ENCODE measurements at places on chromosomes 6 and 20.

DNA sequence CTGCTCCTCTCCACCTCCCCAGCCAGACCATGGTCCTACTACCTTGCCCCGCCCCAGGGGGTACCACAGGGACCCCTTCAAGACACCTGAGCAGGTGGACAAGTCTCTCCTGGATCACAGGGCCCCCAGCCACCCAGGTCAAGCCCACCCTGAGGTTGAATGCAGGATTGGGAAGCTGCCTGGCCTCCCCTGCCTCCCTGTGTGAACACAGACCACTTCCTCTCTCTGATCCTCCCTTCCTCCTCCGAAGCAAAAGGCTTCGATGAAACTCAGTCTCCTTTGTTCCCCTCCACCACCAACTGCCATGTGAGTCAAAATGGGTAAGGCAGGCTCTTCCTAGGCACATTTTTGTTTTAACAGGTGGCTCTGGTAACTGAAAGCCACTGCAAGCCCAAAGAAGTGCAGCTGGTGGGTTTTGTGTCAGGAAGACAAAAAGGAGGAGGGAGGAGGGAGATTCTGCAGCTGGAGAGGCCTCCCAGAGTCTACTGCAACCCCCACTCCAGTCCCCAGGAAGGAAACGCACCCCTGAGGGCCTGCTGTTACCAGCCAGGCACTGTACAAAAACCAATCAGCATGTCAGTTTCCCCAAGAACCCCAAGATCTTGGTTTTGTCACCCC, 5.4 kb downstream of the ADA start:
- no peak for DNase-seq

GRCh38 chr20:38393259-38393658, 41.9 kb downstream of the SNHG17 start:
- no peak for DNase-seq

DNA sequence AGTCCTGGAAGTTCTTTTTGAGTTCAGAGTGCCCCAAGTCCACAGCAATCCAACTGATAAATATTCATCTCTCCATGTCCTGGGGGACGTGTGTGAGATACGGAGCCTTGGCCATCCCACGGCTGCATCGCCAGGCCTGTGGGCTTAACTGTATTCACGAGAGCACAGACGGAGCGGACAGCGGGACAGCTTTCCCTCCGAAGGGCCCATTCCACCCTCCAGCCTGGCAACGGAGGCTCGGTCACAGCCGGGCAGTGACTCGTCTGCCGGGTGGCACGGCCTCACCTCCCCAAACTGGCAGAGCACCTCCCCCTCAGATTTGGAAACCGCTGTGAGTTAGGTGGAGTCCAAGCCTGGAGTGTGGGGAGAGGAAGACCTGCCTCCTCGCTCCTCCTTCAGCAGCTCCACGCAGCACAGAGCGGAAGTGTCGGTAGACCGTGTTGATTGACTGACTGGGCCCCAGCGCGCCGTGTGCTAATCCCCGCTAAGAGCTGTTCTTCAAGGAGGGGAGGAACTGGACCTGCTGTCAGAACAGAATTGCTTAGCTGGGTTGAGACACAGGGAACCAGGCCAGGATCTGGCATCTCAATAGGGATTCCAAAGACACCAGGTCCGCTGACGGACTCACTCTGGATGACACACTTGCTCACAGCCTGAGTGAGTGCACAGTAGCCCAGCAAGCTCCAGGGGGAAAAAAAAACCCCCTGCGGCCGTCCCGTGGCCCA, 10.9 kb downstream of the FOXF2 start:
- no peak for DNase-seq

GRCh38 chr6:161305860-161306259, 32.0 kb upstream of the AGPAT4 start:
- no peak for DNase-seq

GRCh38 chr6:80003826-80004172, 650 bp upstream of the TTK start:
- no peak for DNase-seq

DNA sequence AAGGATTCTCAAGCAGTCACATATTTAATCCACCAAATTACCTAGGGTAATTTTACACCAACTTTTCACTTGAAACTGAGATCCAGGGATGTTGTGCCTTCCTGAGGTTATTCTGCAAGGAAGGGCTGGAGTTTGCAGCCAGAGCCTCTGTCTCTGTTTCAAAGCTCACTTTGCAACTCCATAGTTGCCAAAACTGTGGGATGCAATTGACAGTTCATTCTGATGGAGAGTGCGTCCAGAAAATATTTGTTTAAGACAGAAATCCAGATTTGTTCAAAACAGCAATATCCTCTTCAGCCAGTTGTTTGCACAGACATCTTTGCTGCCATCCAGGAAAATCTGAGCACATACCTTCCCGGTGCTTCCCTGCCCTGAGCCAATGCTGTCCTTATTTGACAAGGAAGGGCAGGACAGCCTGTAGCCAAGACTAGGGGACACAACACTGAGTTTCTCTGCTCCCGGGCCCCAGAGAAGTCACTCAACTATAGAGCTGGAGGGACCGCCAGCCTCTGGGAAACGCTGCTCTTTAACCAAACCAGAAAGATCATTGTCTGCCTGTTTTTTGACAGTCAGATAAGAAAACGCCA, 297.4 kb downstream of the HIVEP2 start:
- DNase-seq = no peak

GRCh38 chr20:61932199-61932592, 133.5 kb downstream of the TAF4 start:
- no peak for DNase-seq

- peak; percentile 61 for DNase-seq
These were observed 2.5 kb upstream of the TFAP2B start for GRCh38 chr6:50816115-50816675.

- peak; percentile 41 for DNase-seq
These were observed 64.7 kb downstream of the TRAM2 start for GRCh38 chr6:52512199-52512598.

DNA sequence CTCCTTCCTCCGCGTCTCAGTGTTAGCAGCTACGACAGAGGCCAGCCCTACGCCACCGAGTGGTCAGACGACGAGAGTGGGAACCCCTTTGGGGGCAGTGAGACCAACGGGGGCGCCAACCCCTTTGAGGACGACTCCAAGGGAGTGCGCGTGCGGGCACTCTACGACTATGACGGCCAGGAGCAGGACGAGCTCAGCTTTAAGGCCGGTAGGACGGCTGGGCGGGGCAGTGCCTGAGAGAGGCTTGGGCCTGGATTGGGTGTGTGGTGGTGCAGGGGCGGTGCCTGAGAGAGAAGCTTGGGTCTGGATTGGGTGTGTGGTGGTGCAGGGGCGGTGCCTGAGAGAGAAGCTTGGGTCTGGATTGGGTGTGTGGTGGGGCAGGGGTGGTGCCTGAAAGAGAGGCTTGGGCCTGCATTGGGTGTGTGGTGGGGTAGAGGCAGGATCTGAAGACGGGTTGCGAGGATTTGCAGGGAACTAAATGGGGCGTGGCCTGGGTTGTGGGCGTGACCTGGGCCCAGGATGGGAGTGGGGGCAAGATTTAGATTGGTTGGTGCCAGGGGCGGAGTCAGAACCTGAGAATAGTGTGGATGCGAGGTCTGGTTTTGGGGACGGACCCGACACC, 24.4 kb downstream of the SPDEF start:
- DNase-seq = no peak

GRCh38 chr6:78577585-78577984, 289.8 kb upstream of the IRAK1BP1 start:
- no peak for DNase-seq

- DNase-seq = peak; percentile 40
These were observed 1.2 kb downstream of the DCBLD1 start for GRCh38 chr6:117483645-117484016.

- no peak for DNase-seq
These were observed 2.2 kb downstream of the NKX2-4 start for GRCh38 chr20:21395051-21395665.

DNA sequence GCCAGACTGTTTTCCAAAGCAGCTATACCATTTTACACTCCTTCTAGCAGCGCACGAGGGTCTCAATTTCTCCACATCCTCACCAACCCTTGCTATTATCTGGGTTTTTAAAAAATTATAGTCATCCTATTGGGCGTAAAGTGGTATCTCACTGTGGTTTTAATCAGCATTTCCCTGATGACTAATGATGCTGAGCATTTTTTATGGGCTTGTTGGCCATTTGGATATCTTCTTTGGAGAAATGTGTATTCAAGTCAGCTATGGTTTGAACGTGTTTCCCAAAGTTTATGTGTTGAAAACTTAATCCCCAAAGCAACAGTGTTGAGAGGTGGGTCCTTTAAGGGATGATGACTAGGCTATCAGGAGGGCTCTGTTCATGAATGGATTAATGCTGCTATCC, 6.7 kb downstream of the MCUR1 start:
- no peak for DNase-seq

DNA sequence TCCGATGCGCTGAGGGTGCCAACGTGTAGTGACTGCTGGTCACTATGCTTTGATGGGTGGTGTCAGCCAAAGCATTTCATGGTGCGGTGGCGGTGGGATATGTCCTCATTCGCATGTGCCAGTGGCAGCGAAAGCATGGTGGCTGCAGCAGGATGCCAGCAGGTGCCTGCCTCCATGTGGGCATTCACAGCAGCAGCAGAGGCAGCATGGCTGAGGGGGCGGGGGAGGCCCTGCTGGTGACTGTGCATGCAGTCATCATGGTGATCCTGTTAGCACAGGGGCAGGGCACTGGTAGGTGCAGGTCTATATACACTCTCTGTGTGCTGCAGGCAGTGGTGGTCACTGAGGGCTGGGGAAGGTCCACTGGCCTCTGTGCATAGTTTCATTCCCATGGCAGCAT, 22.0 kb downstream of the FIG4 start:
- DNase-seq = peak; percentile 17

GRCh38 chr6:89067796-89068195, 12.8 kb upstream of the PNRC1 start:
- DNase-seq = peak; percentile 73

- no peak for DNase-seq
These were observed 80.3 kb downstream of the ZDHHC14 start for GRCh38 chr6:157461000-157461915.

- no peak for DNase-seq
These were observed 64.0 kb downstream of the JAG1 start for GRCh38 chr20:10609770-10610169.

DNA sequence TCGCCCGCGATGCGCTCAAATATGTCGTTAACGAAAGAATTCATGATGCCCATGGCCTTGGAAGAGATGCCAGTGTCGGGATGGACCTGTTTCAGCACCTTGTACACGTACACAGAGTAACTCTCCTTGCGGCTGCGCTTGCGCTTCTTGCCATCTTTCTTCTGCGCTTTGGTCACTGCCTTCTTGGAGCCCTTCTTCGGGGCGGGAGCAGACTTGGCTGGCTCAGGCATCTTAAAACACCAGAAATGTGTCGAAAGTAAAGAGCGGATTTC, 36.4 kb downstream of the HFE start:
- no peak for DNase-seq

DNA sequence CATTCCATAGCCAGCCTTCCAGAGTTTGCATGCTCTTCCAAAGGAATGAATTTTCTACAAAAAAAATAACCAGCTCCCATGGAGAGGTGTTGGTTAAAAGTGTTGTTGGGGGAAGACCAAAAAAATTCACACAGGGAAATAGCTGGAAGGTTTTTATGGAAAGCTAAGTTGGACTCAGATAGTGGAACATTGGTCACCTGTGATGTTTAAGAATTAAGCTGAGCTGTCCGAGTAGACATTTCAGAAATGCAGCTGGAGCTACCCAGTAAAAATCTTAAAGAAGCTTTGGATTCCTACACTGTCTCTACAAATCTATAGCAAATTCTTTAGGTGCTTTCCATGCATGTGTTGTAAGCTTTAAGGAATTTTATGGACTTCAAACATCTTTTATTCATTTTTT, 155.5 kb downstream of the THBS2 start:
- no peak for DNase-seq

DNA sequence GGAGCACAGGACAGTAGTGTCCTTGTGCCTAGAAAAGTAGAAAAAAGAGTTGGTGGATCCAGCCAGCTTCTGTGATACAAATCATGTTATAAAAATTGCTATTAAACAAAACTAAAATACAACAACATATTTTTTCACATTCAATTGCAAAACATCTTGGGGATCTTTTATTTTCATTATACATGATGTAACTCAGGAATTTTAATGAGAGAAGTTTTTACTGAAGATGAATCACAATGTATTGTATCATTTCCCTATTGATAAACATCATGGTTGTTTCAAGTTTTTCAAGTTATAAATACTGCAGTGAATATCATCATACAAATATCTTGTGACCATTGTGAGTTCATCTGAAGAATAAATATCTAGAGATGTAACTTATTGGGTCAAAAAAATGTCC, 608.0 kb downstream of the PHF3 start:
- no peak for DNase-seq

GRCh38 chr6:151763938-151764680, 43.4 kb upstream of the ESR1 start:
- DNase-seq = peak; percentile 97

DNA sequence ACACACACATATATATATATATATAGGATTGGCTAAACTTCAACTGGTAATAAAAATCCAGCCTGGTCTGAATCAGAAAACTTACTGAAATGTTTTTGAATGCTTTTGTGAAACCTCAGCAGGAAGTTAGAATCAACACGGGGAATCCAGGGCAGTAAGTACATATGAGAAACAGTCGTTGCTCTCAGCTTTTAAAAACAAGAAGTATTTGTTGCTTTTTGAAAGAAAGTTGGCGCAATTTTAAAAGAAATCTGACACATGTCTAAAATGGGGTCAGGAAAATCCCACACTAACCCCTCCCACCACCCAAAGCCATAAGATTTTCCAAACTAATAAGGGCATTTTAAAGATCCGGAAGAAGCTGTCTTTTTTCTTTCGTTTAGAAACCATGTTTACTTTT, 11.5 kb upstream of the CCDC170 start:
- no peak for DNase-seq

GRCh38 chr20:9609887-9610502, 95.6 kb downstream of the LAMP5 start:
- DNase-seq = peak; percentile 57

DNA sequence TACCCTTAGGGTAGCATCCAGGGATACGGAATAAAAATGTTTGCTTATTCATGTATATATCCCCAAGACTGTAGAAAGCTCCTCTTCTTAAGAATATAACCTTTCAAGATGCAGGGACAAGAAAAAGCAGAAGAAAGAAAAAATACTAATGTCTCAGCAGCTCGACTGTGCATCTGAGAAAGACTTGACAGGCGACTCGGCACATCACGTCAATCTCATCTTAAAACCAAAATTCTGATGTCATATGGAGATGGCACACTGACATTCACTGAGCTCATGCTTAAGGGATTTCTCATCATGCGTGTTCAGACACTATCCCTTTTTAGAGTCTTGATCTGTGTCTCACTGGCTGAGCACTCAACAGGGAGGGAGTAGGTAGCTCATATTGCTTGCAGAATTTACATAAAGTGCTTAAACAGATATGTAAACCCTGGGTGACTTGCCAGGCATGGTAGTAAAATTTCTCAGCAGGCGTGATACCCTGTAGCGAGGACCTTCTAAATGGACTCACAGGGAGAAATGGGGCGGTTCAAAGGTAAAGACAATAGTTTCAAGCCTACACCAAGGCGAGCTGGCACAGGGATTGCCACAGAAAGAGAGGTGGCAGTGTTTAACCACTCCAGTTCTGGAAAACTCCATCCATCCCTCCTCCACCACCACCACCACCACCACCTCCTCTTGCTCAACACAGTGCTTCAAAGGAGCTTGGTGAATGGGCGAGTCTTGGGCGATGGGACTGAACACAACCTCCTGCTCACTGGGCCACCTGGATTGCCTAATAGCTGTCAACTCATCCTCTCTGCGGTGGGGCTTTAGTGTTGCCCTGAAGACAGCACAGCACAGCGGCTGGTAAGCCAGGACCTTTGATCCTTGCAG, 330.5 kb downstream of the TFAP2A start:
- peak; percentile 88 for DNase-seq

Data from mammary epithelial cell (primary cell).